ENCODE measurements at places on chromosomes 4 and X.

DNA sequence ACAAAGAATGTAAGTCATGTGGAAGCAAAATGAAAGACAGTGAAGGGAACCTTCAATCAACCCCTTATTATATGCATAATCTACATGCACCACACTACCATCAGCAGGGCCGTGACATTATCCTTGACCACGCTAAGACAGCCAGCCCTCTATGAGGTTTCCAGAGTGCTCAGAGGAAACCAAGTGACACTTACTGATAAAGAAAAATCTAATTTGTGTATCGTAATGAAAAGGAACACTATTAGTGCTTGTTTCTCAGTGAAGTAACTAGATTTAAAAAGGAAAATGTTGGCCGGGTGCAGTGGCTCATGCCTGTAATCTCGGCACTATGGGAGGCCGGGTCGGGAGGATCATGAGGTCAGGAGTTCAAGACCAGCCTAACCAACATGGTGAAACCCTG, 56.4 kb downstream of the ABCG2 start:
- no peak for DNase-seq

DNA sequence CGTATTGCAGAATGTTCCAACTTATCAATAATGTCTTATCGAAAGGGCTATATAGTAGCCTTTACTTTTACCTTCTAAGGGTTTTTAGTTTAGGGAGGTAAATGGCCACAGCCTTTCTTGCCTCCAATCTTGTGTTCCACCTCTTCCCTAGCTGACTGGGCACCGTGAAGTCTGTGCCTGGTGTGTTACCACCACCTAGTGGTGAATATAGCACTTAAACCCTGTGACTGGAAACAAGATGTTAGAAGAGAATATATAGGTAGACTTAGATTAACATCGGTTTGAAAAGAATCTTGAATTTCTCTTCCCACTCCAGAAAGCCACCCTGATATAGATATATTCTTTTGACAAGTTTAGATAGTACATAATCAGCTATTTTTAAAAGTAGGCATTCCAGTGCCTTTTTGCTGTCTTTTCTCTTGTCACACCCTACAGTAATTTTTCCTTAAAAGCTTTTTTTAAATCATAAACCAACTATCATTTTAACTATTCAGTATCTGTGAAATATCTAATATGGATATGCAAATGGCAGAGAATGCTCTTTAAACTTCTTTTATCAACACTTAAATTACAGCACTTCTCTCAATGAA, 27.8 kb upstream of the ADH7 start:
- no peak for DNase-seq

- no peak for DNase-seq
Measured at GRCh38 chr4:81527115-81527514, 55.4 kb upstream of the RASGEF1B start.

DNA sequence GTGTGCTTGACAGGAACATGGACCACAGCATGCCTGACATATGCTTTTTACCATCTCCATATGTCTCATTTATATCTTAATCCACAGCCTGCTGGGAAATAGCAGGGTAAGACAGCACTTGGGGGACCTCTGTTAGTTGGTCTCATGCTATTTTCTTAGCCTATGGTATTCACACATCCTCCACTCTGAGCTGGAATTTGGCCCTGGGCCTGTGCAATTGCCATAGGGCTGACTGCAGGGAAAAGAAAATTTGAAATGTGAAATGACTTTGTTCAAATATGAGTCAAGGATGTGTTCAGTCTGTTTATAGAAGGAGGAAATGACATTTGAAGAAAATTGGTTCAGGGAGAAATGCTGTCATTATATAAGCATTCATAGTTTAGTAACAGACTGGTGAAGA, 9.6 kb upstream of the MAP7D3 start:
- DNase-seq: no peak
